ENCODE measurements at places on chromosomes 3 and 15.

- no peak for DNase-seq
Measured at GRCh38 chr3:129507181-129507831, 21.1 kb upstream of the RHO start.

GRCh38 chr3:37967260-37967881 is 23.2 kb upstream of the VILL start:
- peak; percentile 15 for DNase-seq

GRCh38 chr15:36608180-36608579 is 28.8 kb downstream of the CDIN1 start:
- no peak for DNase-seq

- no peak for DNase-seq
Measured at GRCh38 chr15:72112116-72112515, 5.8 kb downstream of the MYO9A start.

DNA sequence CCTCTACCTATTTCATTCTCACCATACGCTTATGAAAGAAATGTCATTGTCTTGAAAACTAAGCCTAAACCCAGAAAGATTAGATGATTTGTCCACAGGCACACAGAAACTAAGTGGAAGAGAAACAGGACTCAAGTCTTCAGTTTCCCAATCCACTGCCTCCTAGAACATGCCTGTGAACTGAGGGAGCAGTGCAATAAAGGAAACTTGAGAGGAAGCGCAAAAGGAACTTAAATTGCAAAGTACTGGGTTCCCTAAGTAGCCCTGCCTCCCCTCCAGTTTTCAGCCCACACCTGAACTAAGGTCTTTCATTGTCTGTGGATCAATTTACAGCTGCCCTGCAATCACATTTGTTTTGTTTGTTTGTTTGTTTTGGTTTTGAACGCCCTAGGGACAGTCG is 56.7 kb upstream of the TSEN2 start:
- no peak for DNase-seq

DNA sequence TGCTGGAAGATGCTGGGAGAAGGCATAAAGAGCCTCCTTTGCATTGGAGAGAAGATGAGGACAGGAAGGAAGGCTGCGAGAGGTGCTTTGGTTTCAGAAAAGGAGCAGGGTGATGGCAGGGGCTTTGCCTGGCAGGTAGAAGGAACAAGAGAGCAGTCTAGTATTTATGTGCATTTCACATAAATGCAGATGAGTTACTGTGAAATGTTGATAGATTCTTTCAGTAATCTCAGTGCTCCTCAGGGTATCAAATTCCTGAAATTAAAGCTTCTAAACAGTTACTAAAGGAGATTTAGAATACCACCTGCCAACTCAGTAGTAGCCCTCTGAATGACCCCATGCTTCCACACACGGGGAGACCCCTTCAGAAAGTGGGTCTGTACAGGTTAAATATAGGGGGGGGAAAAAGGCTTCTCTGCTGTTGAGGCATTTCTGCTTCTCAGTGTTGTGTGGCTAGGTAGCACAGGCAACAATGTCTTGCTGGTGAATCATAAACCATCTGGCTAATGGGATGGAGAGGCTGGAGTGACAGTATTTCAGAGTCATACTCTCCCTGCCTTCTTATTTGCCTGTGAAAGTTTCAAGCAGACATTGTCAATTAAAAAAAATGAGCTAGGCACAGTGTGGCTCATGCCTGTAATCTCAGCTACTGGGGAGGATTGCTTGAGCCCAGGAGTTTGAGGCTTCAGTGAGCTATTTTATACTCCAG is 14.3 kb upstream of the FBXL22 start:
- DNase-seq: no peak

GRCh38 chr3:85584779-85585356 is 626.1 kb downstream of the CADM2 start:
- no peak for DNase-seq

GRCh38 chr15:99702895-99703602 is 30.2 kb downstream of the LYSMD4 start:
- DNase-seq: no peak

DNA sequence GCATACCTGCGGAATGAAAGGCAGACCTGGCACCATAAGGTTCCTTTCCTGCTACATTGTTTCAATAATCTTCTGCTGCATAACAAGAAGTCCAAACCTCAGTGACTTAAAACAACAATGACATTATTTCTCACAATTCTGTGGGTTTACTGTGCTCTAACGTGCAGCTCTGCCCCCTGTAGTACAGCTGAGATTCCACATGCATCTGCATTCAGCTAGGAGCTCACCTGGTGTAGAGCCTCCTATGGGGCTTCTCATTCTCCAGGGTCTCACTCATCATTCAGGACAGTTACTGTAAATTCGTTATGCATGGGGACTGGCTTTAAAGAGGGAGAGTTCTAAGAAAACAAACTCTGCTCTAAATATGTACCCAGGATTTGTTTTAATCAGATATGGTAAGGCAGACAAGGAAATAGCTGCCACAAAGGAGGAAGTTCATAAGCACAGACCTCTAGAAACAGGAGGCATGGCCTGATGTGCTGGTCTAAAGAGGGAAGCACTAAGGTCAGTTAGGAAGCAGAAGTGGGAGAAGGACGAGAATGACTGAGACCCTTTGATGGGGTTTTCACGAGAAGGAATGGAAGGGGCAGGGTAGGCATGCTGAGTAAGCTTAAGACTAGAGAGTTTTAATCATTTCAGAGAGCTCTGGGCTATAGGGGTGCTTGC is 347.0 kb downstream of the NEK10 start:
- no peak for DNase-seq

GRCh38 chr3:157418104-157418503 is 18.5 kb upstream of the PTX3 start:
- DNase-seq: no peak

GRCh38 chr3:38479431-38480092 is 16.6 kb upstream of the EXOG start:
- DNase-seq: no peak

DNA sequence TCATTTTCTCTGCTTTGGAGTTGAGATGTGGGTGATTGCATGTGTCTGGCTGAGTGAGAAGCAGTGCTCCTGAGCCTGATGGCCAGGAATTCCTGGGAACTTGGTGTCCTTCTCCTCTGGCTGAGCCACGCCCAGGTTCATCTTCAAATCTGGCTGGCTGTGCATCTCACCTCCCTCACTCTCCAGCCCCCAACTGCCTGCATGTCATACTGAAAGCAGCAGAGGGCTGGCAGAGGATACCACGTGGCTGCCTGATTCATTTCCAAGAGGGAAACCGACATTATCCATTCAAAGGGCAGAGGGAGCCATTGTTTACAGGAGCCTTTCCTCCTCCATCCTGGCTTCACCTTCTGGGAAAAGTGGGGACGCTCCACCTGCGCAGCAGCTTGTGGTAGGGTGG is 57.4 kb downstream of the ABHD5 start:
- DNase-seq: no peak

DNA sequence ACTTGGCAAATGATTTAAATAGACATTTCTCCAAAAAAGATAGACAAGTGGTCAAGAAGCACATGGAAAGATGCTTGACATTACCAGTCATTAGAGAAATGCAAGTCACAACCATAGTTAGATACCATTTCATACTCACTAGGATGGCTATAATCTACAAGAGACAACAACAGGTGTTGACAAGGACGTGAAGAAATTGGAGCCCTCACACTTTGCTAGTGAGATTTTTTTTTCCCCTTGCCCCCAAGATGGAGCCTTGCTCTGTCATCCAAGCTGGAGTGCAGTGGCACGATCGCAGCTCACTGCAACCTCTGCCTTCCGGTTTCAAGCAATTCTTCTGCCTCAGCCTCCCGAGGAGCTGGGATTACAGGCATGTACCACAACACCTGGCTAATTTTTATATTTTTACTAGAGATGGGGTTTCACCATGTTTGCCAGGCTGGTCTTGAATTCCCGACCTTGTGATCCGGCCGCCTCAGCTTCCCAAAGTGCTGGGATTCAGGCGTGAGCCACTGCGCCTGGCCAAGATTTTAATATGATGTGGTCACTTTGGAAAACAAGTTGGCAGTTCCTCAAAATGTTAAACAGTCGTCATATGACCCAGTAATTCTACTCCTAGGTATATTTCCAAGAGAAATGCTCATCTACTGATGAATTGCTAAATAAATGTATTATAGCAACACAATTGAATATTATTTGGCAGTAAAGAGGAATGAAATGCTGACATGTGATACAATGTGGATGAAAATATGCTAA is 103.3 kb downstream of the ATG7 start:
- no peak for DNase-seq

DNA sequence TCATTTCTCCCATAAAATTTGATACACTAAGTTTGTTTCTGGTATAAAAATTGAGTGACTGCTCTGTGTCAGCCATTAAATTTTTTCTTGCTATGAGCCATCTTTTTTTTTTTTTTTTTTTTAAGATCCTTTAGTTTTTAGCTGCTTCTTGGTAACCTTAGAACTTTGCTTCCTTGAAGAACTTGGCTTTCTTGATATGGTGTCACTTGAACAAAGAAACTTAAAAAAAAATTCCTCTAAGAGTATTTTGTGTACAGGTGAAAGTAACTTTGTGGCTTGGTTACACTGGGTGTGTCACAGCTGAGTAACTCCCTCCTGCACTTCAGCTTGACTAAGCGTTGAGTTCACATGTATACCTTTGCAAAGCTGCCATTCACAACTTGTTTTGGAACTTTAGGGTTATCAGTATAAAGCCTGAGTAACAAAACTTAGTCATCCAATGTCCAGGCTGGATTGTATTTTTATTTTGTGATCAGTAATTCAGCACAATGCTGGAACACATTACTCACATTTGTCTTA is 6.5 kb downstream of the CHD2 start:
- DNase-seq: peak; percentile 54

DNA sequence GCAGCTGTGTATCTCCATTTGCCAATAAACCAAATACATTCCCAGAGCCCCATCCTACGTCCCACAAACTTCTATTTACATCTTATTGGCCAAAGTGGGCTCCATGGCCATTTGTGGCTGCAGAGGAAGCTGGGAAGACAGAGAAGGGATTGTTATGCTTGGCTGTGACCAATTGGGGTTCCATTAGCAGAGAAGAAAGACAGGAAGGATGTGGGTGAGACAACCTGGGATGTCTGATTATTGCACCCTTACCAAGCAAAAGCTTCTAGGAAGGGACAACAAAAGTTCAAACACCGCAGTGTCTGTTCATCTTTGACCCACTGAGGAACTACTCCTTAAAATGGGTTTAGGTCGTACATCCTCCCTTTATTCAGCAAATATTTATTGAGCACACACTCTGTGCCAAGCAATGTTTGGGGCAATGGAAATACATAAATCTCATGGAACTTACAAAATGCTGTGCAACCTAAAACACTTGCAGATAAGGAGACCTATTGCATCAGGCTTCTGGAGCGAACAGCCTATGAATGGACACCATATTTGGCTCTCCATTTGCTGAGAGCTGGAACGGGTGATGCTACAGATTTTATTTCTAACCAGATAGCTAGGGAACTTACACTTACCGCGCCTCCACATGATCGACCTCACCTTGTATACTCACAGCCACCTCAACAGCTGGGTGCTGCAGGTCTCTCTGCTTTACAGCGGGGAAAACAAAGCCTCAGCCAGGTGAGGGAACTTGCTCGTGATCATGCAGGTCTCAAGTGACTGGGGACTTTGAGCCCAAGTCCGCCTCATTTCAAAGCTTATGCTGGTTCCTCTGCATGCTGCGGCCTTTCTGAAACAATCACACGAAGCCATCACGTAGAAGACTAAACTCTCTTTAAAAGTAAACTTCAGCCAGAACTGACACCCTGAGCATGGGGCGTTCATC is 21.4 kb upstream of the NR2E3 start:
- DNase-seq: no peak

DNA sequence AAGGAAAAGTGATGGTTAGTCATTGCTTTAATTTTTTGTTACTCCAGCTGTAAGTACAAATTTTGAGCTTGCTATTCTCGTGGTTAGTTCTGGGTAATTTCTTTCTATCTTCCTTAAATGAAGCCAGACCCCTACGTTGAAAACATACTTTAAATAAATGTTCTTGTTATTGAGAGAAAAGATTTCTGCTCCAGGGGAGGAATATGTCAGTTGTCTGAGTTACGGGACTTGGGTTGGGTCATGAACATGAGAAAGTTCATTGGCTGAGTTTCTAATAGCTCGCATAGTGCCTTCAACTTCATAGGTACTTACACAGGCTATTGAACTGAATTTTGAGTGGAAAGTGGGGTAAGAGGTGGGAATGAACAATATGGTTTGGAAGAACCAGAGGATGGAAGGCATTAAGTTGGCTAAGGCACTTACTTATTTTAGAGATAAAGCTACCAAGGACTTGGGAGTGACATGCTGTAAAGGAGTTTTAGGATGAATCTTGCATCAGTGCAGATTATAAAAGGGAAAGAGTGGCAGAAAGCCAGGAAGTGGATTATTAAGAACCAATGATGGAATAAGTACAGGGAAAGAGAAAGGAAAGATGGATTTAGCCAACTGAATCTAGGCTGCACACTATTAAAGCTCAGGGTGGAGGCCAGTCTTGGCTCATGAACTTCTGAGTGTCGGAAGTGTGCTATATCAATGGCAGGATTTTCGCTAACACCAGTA is 1.4 kb downstream of the RPSA start:
- no peak for DNase-seq

GRCh38 chr3:144809380-144809779 is 837.8 kb downstream of the DIPK2A start:
- DNase-seq: no peak

GRCh38 chr3:55490276-55490913 is 3.3 kb upstream of the WNT5A start:
- DNase-seq: no peak

DNA sequence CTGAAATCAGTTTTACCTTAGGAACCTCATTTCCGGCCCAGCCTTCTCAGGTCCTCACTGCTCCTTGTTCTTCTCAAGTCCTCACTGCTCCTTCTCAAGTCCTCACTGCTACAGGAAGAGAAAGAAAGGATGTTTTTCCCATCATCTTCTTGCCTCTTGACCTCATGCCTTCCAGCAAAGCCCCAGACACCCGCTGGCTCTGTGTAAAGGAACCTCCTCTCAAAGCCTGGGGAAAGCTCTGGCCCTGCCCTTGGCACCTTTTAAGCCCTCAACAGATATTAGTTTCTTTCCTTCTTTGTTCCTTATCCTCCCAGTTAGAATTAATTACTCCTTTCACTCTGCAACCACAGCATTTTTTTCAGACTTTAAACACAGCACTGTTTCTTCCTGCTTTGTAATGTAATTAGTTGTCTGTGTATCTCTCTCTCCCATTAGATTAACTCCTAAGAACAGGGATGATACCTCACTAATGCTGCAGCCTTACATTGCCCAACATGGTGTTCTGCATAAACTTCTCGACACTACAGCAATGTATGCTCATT is 4.0 kb upstream of the WDR49 start:
- no peak for DNase-seq
